ENCODE measurements at places on chromosomes 5 and 9.

DNA sequence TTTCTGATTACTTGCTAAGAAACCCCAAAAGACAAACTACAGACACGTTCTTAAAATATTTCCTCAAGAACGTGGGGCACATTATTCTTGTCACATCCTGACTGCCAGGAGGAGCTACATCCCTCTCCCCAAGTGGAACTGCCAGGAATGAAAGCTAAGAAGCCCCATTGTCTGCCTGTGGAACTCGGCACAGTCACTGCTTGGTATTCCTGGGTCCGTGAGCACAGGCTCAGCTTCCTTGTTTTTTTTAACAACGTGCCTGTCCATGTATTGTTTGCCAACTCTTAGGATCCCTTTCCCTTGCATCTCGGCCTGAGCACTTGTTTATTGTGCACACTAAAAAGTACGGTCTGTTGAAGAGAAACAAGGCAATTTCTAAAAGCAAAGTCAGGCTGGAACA is 47.0 kb upstream of the SELENOP start:
- no peak for DNase-seq

GRCh38 chr9:76023715-76024195 is 133.3 kb downstream of the PCSK5 start:
- no peak for DNase-seq

DNA sequence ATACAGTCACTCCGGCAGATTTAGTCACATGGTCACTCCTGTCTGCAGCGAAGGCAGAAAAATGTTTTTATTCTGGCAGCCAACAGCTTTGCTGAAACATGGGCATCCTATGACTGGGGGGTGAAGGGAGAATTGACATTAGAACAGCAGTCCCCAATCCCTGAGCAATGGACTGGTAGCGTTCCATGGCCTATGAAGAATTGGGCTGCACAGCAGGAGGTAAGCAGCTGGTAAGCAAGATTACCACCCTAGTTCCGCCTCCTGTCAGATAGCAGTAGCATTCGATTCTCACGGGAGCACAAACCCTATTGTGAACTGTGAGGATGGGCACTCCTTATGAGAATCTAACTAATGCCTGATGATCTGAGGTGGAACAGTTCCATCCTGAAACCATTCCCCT is 93.1 kb upstream of the FTMT start:
- no peak for DNase-seq

- DNase-seq = no peak
Observed at GRCh38 chr5:146623666-146624065, 107.7 kb upstream of the GPR151 start.

DNA sequence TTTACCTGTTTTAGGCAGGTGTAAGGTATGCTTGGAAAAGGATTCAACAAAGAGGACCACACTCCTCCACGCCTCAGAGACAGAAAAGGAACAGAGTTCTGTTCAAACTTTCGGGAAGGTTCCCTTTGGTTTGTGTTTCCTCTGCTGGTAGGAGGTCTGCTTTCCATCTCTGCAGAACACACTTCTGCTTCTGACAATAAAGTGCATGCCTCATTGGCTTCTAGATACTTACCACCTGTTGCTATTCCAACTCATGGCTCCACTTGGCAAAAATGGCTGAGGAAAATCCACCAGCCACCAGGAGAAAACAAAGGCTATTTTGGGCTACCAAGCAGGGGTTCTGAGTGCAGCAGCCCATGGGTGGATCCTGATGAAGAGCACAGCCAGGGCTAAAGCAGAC is 112.7 kb downstream of the NRG2 start:
- no peak for DNase-seq

DNA sequence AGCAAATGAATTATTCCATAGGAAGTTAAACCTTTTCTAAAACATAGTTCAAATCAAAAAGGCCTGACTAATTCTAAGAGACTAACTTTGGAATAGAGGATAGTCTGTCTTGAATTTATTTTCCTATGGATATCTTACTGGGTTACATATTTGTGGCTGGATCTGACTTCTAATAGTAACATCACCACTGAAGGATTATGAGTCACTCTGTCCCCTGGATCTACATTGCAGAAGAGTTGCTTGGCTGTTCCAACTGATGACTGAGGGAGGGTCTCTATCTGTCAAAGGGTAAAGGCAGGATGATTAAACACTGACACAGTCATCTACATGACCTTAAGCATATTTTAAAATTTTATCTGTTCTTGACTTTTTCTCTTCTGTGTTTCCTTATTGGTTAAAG is 119.6 kb upstream of the FST start:
- no peak for DNase-seq

GRCh38 chr5:82347201-82347865 is 69.2 kb upstream of the RPS23 start:
- no peak for DNase-seq

GRCh38 chr5:134112726-134113362 is 1.6 kb upstream of the TCF7 start:
- DNase-seq = no peak

GRCh38 chr5:41200506-41200905 is 12.8 kb downstream of the C6 start:
- no peak for DNase-seq

- DNase-seq = no peak
Observed at GRCh38 chr9:68775003-68775730, 70.1 kb downstream of the PIP5K1B start.

GRCh38 chr9:133531293-133531692 is 3.2 kb upstream of the ADAMTSL2 start:
- no peak for DNase-seq

GRCh38 chr5:128764601-128765310 is 200.5 kb upstream of the SLC27A6 start:
- DNase-seq = no peak

GRCh38 chr9:15104826-15105420 is 194.7 kb upstream of the FREM1 start:
- DNase-seq = peak; percentile 0

DNA sequence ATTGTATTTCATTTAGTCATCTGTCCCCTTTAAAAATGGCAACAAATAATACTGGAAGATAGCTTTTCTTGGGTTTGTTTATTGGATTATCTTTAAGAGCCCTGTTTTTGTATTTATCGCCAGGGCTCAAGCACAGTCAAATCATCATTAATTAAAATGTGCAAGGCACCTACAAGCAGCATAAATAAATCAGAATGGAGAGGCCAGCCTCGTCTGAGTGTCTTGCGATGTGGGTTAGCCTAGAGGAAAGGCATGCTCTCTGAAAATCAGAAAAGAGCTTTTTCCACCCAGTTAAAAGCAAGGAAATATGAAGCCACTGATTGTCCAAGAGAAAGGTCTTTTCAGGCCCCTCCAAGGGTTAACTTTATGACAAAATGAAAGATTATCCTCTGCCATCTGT is 31.8 kb downstream of the ZFAND5 start:
- DNase-seq = no peak

- no peak for DNase-seq
Observed at GRCh38 chr5:151005187-151005949, 15.0 kb upstream of the GPX3 start.

DNA sequence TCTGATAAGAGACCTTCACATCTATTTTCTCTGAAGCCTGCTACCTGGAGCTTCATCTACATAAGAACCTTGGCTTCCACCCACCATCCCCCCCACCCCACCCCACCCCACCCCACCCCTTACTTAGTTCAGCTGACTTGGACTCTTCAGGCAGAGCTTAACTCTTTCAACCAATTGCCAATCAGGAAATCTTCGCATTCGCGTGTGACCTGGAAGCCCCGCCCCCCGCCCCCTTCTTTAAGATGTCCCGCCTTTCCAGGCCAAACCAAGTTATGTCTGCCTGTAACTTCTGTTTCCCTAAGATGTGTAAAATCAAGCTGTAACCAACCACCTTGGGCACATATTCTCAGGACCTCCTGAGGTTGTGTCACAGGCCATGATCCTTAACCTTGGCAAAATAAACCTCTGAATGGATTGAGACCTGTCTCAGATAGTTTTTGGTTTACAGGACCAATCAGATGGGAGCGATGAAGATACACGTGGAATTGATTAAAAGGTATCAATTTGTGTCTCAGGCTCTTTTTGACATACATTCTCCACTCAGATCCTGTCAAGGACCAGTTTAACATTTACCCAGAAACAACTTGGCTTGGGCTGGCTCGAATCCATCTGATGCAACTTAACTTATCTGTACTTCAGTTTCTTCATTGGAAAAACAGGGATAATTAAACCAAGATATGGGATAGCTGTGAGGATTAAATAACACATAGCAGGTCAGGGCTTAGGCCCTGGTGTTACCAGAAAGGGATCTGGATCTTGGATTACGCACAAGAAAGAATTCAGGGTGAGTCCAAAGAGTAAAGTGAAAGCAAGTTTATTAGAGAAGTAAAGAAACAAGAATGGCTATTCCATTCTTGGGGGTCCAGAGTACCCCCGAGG is 43.6 kb downstream of the GALNT12 start:
- no peak for DNase-seq

DNA sequence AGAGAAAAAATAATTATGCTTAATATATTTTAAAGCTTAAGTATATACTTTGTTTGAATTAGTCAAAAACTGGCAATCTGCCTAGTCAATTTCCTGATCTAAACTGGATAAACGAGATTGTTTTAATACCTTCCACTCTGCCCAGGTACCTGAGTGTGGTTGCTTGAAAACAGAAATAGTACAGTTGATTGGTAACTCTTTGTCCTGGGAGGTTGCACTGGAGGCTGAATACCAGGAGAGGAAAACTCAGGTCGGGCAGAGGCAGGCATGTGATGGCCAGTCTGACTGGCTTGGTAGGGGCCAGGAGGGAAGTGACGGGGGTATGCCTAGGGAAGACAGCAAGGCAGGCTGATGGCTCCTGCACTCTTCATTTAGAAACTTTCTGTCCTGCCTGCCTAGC is 80.2 kb downstream of the PIK3R1 start:
- no peak for DNase-seq

GRCh38 chr5:151074557-151074956 is 6.3 kb downstream of the TNIP1 start:
- DNase-seq = no peak

DNA sequence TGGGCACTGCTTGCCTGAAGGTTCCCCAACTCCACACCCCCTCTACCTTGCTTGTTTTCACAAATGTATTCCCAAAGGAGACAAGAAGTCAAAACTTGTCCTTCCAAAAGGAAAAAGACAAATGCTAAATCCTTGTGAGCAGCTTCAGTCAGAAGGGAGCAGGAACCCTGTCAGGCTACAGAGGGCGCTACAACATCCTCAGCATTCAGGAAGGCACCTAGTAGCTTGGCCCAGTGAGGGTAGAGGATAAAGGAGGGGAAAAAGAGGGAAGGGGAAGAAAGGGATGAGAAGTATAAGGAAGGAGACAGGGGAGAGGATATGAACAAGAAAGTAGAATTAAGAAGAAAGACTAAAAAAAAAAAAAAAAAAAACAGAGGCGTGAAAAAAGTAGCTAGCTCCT is 97.5 kb downstream of the MLLT3 start:
- DNase-seq = no peak
